ENCODE measurements at places on chromosomes 7 and 10.

- DNase-seq: no peak
Measured at GRCh38 chr7:77691892-77692491, 4.3 kb upstream of the RSBN1L start.

DNA sequence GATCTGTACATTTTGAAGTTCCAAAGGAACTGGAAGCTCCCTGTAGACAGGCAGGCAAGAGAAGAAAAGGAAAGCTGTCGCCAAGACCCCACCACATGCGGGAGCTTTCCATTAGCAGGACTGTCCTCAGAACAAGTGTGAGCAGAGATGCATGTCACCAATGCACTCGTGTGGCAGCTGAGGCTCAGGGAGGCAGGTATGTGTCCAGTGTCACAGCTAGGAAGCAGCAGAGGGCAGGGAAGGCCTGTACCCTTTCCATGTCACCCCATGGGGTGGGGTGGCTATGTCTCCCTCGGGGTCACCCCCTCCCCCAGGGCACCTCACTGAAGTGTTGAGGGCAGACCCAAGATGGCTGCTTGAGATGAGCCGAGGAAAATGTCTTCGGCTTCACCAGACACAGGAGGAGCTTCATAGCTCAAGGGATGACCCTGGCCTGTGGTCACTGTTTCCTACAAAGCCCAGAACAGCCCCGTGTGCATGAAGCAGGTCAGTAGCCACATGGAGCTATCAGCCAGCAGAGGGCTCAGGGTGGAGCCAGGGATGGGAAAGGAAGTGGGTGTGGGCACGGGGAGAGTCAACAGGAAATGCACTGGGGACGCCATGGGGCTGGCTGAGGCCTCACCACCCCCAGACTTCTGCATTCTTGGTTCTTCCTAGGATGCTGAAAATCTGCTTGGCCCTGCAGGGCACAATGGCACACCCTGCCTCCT is 96.6 kb downstream of the FAM53B start:
- DNase-seq: no peak

GRCh38 chr10:14742815-14743214 is 31.9 kb downstream of the FAM107B start:
- DNase-seq: no peak

- DNase-seq: no peak
Measured at GRCh38 chr7:153413199-153413539, 639.0 kb upstream of the DPP6 start.

- DNase-seq: no peak
Measured at GRCh38 chr10:129541200-129541599, 74.2 kb downstream of the MGMT start.

DNA sequence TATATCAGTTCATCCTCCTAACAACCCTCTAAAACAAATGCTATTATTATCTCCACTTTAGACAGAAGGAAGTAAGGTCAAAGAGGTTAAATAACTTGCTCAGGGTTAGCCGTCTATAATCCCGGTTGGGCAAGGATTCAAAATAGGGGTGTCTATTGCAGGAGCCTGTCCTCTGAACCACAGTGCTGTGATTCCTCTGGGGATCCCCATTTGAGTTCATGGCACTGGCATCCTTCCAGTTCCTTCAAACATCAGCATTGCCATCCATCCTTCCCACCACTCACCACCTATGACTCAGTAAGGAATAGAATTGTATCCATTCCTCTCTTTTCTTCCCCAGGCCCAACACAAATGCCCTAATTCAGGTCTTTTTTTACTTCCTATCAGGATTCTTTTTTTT is 25.6 kb downstream of the HPS6 start:
- no peak for DNase-seq

GRCh38 chr7:96415293-96415940 is 93.5 kb upstream of the SLC25A13 start:
- DNase-seq: no peak

DNA sequence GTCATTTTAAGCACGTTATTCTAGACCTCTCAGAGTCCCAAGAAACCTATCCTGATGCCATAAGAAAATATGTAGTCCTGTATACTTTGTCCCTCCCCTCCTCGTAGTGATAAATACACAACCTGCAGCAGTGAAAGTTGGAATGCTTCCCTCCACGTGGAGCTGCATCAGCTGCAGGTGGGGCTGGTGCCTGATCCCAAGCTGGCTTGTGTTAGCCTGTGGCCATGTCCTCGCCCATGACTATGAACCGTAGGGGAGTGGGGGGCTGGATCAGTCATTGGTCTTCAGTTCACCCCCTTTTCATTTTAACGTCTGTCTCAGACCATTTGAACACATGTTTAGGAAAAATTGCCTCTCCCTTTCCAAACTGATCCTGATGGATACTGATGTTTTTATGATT is 171.4 kb upstream of the HABP2 start:
- DNase-seq: no peak

- no peak for DNase-seq
Measured at GRCh38 chr7:137936509-137937201, 65.2 kb downstream of the CREB3L2 start.

DNA sequence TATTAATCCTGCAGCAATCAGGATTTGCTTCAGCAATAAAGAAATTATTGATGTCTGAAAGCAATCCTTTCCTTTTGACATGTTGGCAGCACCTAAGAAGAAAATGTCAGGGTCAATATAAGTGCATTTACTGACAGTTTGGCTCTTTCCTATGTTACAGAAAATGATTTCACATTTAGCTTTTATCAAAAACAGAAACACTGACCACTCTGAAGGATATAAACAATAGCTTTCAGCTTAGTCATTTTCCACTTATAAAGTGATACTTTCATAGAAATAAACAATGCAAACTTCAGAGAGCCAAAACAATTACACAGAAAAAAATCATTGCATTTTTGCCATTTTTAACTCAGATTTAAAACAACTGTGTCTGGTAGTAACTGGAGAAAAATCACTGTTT is 325.6 kb upstream of the KAT6B start:
- no peak for DNase-seq

DNA sequence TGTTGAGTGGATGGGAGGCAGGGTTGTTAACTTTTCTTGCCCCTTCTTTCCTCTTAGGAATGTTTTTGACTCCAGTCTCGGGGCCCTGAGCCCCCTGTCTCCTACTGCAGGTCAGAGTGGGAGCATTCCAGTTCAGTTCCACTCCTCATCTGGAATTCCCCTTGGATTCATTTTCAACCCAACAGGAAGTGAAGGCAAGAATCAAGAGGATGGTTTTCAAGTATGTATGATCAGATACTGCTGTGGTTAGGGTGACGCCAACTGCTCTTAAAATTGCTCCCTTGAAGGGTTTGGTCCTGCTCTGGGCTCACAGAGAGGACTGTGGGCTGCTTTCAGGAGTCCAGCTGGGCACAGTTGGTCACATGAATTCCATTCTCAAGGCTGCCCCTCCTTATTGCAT is 22.0 kb downstream of the VWA2 start:
- no peak for DNase-seq

GRCh38 chr10:31381766-31382316 is 62.8 kb downstream of the ZEB1 start:
- DNase-seq: no peak

Data from thoracic aorta (tissue), 2 donors.